Fibroblast of pulmonary artery (primary cell): ENCODE measurements at places on chromosomes 6 and 20.
A peak's percentile ranks its signal among the peaks of the same experiment; 100 is the strongest.

DNA sequence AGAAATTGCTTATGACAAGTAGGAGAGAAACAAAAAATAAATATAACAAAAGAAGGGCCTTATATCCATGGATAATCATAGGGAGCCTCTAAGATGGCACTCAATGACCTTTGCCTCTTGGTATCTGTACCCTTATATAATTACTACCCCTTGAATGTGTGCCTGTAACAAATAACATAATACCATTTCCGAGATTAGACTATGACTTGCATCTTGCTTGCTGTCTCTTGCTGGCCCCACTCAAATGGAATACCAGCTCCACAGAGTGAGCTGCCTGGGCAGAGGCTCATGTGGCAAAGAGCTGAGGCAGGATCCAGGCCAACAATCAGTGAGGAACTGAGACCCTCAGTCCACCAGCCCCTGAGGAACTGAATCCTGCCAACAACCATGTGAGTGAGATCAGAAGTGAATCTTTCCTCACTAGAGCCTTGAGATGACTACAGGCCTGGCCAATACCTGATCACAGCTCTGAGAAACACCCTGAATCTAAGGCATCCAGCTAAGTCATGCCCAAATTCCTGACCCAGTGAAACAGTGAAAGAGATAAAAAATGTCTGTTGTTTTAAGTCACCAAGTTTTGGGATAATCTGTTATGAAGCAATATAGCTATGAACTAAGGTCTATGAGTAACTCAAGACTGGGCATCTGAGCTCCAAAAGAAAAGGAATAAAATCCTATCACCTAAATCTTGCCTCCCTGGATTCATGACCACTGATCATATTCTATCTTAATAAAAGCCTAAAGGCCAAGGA is 5.5 kb downstream of the KATNA1 start:
- peak; percentile 43 for DNase-seq

DNA sequence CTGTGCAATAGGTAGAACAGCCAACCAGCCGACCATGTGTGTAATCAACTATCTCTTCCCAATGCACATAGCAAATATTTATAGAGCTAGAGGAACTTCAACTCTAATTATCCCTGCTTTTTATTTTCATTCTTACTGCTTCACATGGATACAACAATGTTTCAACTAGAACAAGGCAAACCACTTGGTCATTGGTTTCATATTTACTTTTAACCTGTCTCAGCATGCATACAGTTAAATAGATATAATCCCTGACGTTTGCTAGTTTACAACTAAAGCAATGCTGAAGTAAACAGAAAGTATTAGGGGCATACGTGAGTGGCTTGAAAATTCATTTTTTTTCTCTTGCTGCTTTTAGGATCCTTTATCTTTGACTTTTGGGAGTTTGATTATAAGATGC is 318.5 kb upstream of the MAP3K7 start:
- no peak for DNase-seq

- no peak for DNase-seq
Measured at GRCh38 chr6:170089963-170090362, 200.9 kb downstream of the DLL1 start.

- DNase-seq, result no peak
Measured at GRCh38 chr6:18101873-18102272, 20.6 kb downstream of the NHLRC1 start.

DNA sequence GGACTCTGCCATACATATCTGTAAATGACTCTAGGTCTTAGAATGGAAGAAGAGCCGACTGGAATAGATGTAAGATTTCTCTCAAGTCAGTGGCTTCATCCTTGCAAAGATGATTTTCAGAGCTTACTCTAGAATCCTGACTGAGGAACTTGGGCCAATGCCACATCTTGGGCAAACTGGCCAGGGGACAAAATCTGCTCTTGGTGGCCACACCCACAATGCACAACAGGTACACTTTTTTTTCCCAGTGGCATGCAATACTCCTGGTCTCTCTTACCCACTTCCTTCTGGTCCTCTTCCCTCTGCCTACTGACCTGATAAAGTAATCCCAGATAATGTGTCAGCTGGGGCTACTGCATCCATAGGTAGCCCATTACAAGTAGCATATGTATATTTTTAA is 13.4 kb downstream of the CLIC5 start:
- DNase-seq, result no peak

DNA sequence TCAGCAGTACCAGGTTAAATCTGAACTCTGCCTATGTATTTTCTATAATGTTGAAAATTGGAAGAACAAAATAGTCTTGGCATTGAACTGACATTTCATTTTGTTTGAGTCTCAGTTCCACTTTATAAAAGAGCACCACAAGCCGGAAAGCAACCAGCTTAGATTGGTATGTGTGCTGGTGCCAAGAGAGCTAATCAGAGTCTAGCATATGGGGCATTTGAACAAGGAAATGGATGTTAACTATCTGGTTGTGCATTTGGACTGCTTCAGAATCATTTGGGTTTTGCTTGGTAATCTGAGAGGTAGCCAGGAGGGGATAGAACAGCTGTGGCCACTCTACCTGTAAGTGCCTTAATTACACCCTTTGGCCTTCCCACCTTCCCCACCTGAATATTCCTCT is 184.8 kb downstream of the GRIK2 start:
- DNase-seq, result no peak

DNA sequence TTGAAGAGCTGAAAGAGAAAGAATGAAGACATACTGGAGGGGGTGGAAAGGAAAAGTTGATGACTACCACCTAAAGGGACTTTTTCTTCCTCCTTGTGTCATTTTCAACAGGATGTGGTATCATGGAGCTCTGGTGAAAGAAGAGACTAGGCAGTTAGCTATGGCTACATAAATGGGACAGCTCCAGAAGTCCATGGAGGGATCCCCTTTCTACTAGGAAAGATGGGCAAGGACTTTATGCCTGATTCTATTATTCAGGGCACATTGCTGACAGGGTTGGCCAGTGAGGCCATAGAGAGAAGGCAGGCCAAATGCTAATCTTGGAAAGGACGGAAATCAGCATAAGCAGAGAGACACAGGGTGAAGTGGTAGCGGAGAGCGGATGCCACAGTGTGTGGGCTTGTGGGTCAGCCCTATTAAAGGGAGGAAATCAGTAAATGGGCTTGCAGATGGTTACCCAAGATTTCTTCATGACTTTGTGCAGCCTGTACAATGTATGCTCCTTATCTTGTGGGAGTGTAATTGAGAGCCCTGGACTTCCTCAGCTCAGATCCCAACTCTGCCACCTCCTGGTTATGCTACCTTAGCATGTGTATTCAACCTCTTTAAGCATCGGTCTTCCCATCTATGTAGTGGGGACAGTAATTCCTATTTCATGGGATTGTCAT is 77.4 kb upstream of the TMEM170B start:
- DNase-seq, result peak; percentile 62

DNA sequence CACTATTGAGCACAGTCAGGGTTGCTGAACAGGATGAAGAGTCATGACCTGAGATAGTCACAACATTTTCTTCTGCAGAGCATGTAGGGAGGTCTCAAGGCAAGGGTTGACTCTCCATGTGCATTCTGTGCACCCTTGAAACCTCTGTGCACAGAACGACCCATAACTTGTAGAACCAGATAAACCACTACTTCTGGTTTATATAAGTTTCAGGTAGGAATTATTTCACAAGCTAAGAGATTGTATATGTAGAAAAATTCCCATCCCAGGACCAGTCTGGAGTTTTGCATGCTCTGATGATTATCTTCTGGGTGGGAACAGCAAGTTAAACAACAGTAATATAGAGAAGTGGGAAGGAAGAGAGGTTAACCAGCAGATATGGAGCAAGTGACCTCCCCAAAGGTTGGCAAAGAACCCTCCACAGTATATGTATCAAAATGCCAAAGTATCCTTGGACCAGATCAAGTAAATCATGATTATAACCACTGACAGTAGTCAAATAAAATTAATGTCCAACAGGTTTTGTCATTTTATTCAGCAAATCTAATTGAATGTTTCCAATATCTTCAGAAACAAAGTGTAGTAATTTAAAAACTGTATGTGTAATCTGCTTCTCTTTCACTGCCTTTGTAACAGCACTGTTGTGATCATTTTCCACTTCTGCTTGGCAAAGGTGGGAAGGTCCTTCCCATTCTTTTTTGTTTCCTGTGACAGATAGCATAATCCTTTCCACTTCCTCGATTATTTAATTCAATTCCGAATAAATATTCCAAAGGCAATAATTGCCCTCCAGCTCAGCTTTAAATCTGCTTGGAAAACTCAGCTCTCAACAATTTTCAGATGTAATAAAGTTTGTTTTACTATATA is 104.4 kb downstream of the SYNE1 start:
- DNase-seq, result no peak
